Central memory CD8-positive, alpha-beta T cell (primary cell): ENCODE measurements at places on chromosomes 1 and 21.

DNA sequence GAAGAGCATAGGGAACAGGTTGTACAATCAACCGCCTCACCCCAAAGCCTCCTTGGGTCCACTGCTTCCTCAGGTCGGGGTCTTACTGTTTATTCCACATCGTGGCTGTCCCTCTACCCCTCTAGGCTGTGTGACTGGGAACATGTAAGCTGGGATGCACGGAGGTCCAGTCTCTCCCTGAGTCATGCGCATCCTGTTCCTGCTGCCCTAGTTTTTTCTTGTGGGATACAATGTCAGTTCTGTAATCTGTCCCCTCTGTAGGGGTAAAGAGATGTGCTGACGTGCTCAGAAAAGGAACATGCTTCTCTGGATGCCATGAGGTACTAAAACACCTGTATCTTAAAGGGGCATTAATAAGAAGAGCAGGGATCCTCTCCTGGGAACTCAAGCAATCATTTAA is 66.2 kb downstream of the SLC45A1 start:
- DNase-seq: no peak
- peaks cover 22% of the 10 kb centered on the region for H3K36me3 ChIP-seq
- H3K27me3 ChIP-seq: no peaks in the 10 kb centered on the region
- H3K27ac ChIP-seq: peak overlapping the region; percentile 49

GRCh38 chr1:115261496-115261895 is 76.6 kb downstream of the NGF start:
- no peaks in the 10 kb centered on the region for H3K4me1 ChIP-seq
- H3K36me3 ChIP-seq: no peaks in the 10 kb centered on the region
- no peak overlapping the region for H3K4me3 ChIP-seq
- H3K27ac ChIP-seq: no peak overlapping the region

DNA sequence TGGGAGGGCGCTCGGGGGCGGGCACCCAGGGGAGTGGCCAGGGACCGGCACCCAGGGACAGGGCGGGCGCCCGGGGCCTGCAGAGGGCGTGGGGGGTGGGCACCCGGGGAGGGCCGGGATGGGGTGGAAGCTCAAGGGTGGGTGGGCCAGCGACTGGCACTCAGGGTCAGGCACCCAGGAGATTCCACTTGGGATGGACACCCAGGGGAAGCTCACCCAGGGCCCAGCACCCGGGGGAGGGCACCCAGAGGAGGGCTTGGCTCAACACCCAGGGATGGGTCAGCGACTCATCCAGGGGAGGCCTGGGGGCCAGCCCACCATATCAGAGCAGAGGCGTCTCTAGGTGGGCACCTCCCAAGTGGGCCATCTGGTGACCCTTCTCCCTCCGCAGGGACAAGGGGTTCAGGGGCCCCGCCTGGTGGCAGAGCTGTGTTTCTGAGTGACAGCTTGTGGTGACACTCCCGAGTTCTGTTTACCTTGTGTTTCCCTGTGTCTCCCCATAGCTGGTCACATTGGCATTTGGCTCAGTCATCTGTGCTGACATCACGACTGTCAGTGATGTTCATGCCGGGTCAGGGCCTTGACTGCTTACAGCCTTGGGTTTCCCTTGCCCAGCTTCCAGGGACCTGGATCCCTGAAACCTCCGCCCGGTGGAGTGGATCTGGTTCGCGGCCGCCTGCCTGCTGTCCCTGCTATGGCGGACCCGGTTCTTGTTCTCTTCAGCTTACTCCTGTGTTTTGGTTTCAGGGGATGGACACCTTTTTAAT is 749 bp downstream of the IBA57 start:
- peaks cover 42% of the 10 kb centered on the region for H3K4me1 ChIP-seq
- H3K36me3 ChIP-seq: peaks cover 24% of the 10 kb centered on the region
- H3K27ac ChIP-seq: peak overlapping the region; percentile 95
- no peaks in the 10 kb centered on the region for H3K27me3 ChIP-seq

GRCh38 chr1:27007909-27008582 is 4.6 kb downstream of the TENT5B start:
- H3K4me3 ChIP-seq: no peak overlapping the region
- no peak for DNase-seq
- peaks cover 30% of the 10 kb centered on the region for H3K27me3 ChIP-seq
- H3K36me3 ChIP-seq: no peaks in the 10 kb centered on the region
- H3K4me1 ChIP-seq: peaks cover 5% of the 10 kb centered on the region

GRCh38 chr1:167761400-167761799 is 39.6 kb downstream of the MPZL1 start:
- H3K27ac ChIP-seq: peak overlapping the region; percentile 22
- no peak for DNase-seq
- no peak overlapping the region for H3K4me3 ChIP-seq
- H3K4me1 ChIP-seq: peaks cover 20% of the 10 kb centered on the region
- no peaks in the 10 kb centered on the region for H3K27me3 ChIP-seq
- H3K36me3 ChIP-seq: no peaks in the 10 kb centered on the region

GRCh38 chr1:228087771-228088251 is 5.3 kb downstream of the ARF1 start:
- H3K4me3 ChIP-seq: peak overlapping the region; percentile 91
- no peaks in the 10 kb centered on the region for H3K27me3 ChIP-seq
- H3K4me1 ChIP-seq: peaks cover 95% of the 10 kb centered on the region
- no peak for DNase-seq
